AG10803 (cell line): ENCODE measurements at places on chromosomes 7 and 10.

DNA sequence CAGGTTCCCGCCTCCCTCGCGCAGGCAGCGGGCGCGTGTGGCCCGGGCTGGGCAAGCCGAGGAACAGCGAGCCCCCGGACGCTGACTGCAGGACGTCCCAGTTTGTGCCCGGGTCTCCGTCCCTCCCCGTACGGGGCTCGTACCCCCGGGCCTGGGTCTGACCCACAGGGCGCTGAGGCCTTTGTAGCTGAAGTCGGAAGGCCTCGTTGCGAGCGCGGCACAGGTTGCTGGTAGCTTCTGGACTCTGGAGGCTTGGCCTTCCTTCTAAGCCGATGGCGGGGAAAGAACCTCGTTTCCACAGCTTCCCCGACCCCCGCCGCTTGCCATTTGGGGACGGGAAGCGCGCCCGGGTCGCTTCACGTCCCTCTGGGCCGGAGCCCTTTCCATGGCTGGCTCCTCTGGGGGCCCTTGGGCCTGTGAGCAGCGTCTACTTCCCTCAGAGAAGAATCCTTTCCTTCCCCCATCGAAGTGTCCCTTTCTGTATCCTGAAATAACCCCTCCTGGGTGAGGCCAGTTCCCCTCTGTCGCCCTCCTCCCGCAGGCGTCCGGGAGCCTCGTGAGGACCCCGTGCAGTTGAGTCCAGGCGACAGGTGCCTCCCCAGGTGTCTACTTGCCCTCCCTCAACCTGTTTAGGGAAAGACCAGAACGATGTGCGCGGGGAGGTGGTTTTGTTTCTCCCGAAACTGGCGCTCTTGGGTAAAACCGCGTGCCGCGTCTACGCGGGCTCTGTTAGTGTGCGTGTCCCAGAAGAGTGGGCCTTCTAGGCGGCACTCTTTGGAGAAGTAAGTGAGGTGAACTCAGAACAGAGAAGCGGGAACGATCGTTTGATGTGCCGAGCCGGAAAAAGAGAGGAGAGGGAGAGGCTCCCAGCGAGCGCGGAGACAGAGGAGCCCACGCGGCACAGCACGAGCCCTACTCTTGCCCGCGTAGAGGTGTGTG lies 9.3 kb downstream of the EVX1 start:
- no peak for DNase-seq

- DNase-seq: peak; percentile 44
Measured at GRCh38 chr7:96388166-96388565, 66.3 kb upstream of the SLC25A13 start.

DNA sequence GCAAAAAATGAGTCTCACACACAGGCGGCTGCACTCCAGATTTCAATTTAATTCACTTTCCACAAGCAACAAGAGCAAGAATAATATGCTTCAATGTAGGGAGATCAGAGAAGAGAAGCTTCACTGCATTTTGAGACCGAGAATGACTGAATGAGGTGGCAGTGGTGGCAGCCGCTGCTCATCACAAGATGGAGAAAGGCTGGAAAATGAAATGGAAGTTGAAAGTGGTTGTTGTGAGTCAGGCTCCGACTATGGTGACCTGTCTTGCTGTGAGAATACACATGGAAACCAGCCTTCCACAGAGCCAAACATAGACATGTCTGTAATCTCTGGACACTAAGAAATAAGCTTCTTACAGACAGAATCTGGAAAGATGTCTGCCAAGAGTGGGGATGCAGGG lies 499.6 kb upstream of the LRRN3 start:
- DNase-seq: no peak

DNA sequence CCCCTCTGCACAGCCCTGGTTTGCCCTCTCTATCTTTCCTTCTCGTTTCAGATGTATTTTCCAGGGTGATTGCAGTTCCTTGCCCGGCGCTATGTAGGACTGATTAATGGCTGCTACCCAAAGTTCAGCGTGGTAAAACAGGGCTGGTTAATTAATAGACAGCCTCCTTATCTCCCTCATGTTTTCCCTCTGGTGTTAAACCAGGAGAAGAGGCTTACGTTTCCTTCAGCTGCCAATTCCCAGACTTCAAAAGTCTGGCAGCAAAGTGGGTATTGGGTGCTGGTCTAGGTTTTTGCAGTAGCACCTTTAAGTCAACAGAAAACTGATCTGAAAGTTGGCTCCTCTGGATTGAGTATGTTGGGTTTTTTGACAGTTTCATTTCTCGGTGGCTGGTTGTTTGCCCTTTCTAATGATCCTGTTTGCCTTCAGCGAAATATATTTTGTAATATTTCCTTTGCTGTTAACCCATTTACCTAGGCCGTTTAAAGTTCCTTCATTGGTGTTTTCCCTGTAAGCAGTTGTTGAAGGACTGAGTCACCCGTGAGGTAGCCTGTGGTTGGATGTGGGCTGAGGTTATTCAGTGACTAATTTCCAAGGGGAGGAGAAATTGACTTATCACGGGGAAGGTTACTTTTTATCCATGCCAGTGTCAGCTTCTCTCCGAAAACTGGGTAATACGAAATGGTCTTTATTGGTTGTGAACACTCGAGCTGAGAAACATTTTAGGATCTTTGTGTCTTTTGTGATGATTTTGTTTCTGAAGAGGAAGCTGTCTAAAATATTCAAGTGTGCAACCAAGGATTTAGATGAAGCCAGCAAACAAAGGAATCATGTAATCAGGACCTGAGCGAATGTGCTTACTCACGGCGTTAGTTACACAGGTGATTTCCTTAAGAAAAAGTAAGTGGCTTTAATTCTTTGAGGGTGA lies 257.2 kb downstream of the KIAA1217 start:
- DNase-seq: peak; percentile 88

- DNase-seq: no peak
Measured at GRCh38 chr7:70660154-70660818, 471.7 kb upstream of the GALNT17 start.

DNA sequence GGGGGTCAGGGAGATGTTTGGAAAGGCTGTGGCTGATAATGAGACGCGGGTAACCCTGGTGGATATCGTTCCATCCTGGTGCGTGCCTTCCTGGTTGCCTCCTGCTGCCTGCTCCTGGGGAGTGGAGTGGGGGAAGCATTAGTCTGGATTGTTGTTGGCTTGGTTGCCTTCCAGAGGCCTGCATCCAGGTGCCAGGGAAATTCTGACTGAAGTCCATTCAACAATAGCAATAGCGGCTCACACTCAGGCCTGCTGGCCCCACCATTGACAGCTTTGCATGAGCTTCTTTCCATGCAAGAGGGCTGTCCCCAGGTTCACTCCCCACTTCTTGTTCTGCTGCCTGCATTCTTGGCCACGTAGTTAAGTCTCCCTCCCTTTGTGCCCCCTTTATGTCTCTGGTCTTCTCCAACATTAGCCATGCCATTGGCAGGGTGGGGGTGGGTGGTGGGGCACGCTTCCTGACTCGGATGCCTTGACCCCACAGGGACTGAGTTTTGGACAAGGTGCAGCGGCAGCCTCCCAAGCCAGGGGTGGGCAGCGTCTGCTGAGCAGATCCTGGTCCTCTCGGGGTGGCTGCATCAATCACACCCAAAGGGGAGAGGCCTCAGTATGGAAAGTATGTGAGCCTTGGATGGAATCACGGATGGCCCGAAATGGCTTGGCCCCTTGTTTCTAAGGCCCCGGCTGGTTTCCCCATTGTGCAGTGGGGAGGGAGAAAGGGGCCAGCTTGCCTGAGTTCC lies 150.2 kb downstream of the GRK5 start:
- no peak for DNase-seq

- DNase-seq: peak; percentile 88
Measured at GRCh38 chr10:74008212-74008731, 10.4 kb downstream of the VCL start.

DNA sequence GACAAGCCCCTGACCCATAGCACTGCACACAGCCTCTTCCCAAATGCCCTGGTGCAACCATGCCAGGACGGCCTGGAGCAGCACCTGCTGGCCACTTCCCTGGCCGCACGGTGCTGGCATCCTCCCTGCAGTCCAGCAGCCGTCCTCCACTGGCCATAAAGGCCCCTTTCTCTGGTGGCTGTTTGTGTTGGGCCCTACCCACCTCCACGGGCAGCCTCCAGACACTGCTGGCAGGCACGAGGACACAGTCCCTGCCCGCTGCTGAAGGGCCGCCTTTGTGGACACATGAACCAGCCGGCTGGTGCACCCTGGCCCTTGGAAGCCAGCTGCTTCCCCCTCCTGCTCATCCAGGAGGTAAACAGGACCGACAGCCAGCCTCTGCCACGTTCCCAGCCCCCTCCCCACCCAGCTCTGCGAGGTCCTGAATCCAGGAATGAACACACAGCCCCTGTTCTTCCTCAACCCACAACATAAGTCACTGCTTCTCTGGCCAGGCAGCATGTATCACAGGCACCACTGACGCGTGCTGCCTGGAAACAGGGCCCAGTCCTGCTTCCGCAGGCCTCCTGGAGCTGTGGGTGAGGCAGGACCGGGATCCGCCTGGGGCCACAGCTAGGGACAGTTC lies 43.8 kb downstream of the SPOCK2 start:
- DNase-seq: peak; percentile 15

- no peak for DNase-seq
Measured at GRCh38 chr7:118478931-118479330, 254.4 kb downstream of the ANKRD7 start.

DNA sequence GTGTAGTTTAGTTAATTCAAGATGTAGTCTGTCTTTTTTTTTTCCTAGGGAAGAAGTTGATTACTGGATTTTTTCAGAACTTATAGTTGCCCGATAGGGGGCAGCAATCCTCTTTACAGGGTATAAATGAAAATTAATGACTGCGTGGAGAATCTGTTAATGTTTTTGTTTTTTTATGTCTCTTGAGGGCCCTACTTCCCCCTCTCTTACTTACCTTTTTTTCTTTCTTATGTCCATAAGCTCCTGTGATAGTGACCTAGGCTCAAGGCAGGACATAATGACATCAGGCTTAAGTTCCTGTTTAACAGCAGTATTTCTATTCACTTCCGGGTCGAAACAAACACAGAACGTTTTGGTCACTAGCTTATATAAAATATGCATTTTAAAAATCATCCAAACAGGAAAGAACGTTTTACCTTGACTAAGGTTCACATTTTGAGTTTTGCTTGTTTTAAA lies 18.8 kb downstream of the CDC123 start:
- DNase-seq: peak; percentile 77

- DNase-seq: no peak
Measured at GRCh38 chr10:123479640-123480039, 186.5 kb upstream of the GPR26 start.
